ENCODE measurements at places on chromosomes 12 and 14.

DNA sequence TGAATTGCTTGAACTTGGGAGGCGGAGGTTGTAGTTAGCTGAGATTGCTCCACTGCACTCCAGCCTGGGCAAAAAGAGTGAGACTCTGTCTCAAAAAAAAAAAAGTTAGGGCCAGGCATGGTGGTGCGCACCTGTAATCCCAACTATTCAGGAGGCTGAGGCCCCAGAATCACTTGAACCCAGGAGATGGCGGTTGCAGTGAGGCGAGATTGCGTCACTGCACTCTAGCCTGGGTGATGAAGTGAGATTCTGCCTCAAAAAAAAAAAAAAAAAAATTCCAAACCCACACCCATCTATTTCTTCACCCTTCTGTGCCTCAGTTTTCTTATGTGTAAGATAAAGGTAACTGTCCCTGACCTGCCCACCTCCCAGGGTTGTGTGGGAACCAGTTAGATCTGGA is 11.0 kb upstream of the MLXIP start:
- DNase-seq: no peak

DNA sequence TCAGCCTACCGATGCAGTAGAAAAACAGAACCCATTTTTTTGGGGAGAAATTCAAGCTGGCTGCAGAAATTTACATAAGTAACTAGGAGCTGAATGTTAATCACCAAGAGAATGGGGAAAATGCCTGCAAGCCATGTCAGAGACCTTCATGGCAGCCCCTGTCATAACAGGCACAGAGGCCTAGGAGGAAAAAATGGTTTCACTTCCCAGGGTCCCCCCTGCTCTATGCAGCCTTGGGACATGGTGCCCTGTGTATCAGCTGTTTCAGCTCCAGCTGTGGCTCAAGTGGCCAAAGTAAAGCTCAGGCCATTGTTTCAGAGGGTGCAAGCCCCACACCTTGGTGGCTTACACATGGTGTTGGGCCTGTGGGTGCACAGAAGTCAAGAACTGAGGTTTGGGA is 842.5 kb downstream of the FLRT2 start:
- DNase-seq: no peak

DNA sequence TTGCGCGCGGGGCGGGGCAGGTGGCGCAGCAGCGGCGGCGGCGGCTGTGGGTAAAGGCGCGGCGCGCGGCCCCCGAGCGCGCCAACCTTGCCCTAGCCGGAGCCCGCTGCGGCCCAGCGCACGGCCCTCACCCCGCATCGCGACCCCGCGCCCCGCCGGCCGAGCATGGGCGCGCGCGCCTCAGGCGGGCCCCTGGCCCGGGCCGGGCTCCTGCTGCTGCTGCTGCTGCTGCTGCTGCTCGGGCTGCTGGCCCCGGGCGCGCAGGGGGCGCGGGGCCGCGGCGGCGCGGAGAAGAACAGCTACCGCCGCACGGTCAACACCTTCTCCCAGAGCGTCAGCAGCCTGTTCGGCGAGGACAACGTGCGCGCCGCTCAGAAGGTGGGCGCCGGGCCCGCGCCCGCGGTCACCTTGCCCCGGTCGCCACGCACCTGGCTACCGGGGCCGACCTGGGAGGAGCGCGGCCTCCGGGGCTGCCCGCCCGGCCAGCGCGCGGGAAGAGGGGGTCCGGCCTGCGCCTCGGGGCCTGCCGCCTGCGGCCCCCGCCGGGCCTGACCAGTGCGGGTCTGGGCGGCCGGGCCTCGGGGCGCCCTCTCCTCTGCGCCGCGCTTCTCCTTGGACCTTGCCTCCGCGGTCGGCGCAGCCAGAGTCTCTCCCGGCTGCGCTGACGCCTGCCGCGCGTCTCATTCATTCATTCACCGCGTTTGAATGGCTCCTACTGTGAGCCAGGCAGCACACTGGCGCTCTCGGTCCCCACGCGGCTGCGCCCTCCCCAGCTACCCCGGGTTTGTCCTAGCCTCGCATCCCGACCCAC is at the start of gene BRI3BP:
Gene BRI3BP, plus strand, starts transcription at position 20 of the 811 bp plus-strand sequence. Its CDS starts 146 bp downstream, at position 166.
- peak; percentile 47 for DNase-seq

GRCh38 chr14:53126731-53127130 is 26.4 kb downstream of the DDHD1 start:
- DNase-seq: no peak

Measured in urothelium cell line (cell line).